ENCODE measurements at places on chromosomes 16 and 17. TPM values are rescaled to one million over a fixed set of nuclear protein-coding genes. Genes with fewer than 3 reads are reported as not detected.

- DNase-seq: no peak
These were observed 46.5 kb upstream of the GINS3 start for GRCh38 chr16:58345574-58346354.

Gene OTOP2
- total RNA-seq: not detected

DNA sequence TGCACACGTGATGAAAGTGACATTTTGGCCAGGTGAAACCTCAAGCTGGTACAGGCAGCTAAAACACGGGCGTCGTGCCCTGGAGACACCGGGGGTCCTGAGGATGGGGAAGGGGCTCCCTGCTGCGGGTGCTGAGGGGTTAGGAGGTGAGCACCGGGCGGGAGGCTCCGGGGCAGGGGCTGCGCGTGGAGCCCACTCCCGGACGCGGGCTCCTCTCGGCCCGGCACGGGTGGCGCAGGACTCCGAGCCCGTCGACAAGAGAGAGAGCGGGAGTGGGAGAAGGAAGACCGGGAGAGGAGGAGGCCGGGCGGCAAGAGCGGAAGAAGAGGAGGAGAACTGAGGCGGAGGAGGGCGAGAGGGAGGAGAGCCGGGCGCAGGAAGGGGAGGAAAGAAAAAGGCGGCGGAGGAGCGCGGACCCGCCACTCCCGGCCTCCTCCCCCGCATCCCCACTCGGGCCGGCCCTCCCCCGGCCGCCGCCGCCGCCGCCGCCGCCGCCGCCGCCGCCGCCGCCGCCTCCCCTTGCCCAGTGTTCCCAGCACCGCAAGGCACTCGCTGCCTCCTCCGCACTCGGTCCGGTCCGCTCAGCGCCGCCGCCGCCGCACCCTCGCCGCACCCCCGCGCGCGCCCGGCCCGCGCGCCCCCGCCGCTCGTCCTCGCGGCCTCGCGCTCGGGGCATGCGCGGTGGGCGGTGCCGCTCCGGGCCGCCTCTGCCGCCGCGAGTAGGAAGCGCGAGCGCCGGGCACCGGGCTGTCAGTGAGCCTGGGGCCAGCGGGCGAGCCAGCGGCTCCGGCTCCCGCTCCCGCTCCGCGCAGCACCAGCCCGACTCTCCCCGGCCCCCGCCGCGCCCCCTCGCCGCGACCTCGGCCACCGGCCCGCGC lies at the start of gene PRKCA:
TSS of gene PRKCA (plus strand) at position 750 of the 878 bp plus-strand sequence.
- no peak for DNase-seq

- DNase-seq: no peak
These were observed 58.4 kb downstream of the MRTFB start for GRCh38 chr16:14129502-14129901.

Gene LRRC75A
- 1.2 TPM for total RNA-seq

Gene IL21R
- 0.10 TPM for total RNA-seq

DNA sequence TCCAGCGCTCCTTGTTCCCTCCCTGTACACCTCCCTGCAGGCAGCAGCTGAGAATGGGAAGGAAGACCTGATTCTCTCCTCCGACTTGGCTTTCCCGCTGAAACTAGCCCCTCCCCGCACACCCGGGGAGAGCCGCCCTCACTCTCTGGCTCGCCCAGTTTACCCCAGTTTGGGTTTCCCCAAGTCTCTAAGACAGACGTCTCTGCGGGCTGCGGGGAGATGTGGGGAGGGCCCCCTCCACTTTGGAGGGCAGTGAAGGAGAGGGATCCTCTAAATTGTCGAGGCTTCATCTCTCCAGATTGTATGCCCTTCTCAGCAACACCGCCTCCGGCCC lies 797 bp downstream of the GRB7 start:
- DNase-seq: no peak

DNA sequence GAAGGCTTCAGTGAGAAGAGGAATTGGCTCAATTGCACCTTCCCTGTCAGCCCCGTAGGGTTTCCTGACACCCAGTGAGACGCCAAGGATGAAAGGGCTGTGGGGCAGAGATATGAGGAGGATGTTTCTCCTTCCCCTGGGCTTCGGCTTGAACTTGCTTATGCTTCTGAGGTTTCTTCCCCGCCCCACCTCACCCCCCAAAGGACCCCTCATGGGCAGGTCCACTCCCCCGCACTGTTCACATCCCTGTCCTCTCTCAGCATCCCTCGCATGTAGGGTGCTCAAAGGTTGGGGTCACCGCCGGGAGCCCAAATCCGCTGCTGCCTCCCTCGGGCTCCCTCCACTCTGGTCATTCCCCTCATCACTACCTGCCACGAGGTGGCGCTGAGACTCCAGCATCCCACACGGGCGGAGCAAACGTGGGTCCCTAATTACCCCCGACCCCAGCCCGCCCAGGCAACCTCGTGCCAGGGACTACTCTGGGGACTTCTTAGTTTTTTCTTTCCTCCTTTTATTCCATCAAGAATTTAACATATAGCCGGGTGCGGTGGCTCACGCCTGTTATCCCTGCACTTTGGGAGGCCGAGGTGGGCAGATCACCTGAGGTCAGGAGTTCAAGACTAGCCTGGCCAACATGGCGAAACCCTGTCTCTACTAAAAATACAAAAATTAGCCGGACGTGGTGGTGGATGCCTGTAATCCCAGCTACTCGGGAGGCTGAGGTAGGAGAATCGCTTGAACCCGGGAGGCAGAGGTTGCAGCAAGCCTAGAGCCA lies 3.3 kb upstream of the TRARG1 start:
- no peak for DNase-seq

GRCh38 chr17:61412860-61413660 lies 13.4 kb downstream of the TBX2 start:
- no peak for DNase-seq

DNA sequence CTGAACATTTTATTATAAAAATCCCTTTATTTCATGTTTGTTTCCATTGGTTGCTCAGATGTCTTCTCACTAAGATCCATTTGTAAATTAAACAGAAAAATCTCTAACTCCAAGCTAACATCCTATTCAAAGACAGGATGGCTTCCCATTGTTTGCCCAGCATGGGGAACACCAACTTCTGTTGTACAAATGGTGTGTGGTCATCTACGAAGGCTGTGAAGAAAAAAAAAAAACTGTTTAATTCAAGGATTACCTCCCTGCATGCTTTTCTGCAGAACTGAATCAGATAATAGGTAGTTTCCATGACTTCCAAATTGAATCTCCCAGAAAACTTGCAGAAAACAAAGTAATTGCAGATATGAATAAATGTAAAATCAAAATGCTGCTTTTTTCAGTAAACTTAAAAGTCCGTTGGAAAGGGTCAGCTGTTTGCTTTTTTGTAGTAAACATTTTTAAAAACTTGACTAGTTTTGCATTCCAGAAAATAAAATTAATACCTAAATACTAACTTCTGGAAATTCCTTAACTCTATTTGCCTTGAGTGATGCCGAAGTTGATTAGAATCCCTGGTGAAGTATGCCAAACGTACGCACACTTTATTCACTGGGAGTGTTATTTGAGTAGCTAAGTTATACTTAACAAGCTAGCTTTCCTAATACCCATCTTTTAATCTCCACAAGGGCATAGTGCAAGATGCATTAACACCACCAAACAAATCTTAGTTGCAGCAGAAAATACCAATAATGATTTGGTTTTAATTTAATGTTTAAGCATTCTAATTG lies 7.7 kb downstream of the SALL1 start:
- DNase-seq: no peak

- no peak for DNase-seq
These were observed 886.5 kb upstream of the SOX9 start for GRCh38 chr17:71234349-71234748.

GRCh38 chr16:83856792-83857191 lies 42.1 kb upstream of the MLYCD start:
- DNase-seq: no peak

DNA sequence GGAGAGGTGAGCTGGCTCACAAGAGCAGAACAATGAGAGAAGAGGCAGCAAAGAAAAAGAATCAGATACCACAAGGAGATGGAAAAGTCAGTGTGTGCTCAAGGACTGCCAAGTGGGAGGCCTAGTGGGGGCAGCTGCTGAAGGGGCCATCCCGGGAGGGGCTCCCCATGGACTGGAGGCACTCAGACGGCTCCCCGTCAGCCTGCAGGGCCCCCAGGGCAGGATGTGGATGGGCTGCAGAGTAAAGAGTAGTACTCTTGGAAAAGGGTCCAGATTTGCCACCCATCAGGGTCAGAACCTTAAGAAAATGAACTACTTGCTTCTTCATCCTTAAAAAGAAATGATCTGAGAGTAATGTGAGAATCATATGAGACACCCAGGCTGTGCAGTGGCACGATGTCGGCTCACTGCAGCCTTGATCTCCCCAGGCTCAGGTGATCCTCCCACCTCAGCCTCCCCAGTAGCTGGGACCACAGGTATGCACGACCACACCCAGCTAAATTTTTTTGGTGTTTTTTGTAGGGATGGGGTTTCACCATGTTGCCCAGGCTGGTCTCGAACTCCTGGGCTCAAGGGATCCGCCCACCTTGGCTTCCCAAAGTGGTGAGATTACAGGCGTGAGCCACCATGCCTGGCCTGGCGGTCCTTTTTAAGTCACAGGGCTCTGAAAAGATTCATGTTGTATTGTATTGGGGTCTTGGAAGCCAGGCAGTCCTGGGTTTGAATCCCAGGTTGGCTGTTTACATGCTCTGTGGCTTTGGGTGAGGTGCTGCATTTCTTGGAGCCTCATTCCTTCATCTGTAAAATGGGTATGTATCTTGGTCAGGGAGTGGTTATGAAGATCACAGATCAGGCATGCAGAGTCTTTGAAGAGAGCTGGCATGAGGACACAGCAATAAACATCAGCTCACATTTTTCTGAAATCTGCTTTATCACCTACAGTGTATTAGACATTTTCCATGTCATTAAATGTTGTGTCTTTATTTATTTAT lies 15.1 kb downstream of the ACSF2 start:
- DNase-seq: no peak

DNA sequence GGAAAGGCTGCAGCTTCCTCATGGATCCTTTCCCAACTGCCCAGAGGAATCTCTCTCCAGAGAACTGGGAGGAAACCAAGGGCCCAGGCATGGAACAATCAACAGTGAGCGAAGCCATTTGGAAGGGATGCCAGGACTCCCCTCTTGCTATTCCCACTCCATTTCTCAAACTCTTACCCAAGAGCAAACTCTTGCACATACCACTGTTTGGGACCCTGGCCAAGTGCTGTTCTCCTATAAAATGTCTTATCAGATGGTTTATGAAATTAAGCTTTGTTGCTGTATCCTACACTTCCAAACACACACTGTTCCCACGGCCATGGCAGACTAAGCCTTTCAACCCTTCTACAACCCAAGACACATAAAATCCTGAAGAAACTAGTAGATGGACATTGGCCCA lies 48.3 kb upstream of the AXIN2 start:
- no peak for DNase-seq

DNA sequence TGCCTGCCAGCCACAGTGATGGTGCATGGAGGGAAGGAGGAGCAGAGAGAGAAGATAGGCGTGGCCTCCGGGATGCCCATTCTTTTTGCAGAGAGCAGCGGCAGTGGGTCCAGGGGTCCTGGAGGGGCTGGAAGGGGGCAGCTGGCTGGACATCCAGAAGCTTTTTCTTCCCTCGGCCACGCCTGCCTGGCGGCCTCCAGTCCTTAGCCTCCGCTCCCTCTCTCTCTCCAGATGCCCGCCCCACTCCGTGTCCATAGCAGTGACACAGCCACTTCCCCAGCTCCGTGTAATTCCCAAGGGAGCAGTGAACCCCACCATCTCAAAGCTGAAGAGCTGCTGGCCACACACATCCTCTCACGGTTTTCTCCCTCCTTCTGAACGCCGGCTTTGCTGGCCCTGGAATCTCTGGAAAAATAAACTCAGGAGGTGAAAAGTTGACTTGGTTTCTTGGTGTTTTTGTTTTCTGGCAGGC lies 26.3 kb upstream of the CDC42EP4 start:
- no peak for DNase-seq

Gene SLC52A1
- total RNA-seq: 0.54 TPM

DNA sequence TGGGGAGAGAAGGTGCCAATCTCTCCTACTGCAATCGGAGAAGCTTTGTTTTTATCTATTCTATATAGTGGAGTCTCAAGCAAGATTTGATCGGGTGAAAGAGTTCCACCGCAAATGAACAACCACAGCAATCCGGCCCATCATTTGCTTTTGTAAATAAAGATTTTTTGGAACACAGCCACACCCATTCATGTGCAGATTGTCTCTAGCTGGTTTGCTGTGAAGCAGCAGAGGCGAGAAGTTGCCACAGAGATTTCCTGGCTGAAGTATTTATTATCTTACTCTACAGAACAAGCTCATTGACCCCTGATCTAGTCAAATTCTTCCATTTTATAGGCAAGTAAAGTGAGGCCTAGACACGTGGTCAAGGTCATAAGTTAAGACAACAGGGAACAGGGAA lies 195.5 kb upstream of the TNRC6C start:
- DNase-seq: no peak

Gene NPIPB13
- total RNA-seq: 19.8 TPM

DNA sequence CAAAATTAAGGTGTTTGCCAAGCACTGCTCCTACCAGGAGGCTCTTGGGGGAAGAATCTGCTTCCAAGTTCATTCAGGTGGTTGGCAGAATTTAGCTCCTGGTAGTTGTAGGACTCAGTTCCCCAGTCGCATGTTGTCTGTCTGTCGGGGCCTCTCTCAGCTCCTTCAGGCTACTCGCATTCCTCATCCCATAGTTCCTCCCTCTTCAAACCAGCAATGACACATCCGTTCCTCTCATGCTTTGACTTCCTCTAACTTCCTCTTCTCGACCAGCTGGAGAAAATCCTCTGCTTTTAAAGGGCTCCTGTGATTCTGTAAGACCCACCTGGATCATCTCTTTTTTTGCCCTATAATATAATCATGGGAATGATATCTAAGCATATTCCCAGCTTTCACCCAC lies 108.1 kb downstream of the PMP22 start:
- no peak for DNase-seq

DNA sequence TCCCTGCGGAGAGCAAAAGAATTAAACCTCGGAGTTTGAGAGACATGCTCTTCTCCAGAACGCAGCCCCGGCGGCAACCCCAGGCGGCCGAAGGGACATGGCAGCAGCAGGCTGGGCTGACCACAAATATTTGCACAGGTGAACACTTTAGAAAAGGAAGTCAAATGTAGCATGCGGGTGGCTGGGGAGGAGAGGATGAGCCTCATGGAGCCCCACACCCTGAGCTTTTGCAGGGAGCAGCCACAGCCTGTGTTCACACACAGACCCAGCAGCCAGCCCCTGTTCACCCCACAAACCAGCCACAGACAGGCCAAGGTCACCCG lies 17.8 kb downstream of the HS3ST6 start:
- no peak for DNase-seq

GRCh38 chr16:2960183-2961010 lies 3.7 kb upstream of the KREMEN2 start:
- no peak for DNase-seq

DNA sequence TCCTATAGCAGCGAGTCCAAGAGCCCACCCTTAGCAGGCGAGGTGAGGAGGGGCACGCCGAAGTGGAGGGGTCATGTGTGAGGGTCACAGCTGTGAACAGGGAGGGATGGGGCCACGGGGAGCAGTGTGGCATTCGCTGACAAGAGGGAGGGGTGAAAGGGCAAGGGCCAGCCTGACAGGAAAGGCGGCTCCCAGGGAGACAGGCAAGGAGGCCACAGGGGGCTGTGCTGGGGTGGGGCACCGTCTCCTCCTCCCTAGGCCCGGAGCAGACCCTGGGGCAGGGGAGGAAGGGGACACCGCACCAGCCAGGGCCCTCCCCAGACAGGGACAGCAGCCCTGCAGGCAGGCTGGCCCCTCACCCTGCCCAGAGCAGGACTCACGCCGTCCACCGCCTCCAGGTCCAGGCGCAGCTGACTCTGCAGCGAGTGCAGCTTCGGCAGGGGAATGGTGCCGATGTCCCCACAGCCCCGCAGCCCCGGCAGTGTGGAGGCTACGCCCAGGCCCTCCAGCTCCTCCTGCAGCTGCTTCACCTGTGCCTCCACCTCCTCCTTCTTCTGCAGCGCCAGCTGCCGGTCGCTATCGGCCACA lies 15.1 kb downstream of the GNPTG start:
- no peak for DNase-seq

- DNase-seq: no peak
These were observed 24.2 kb upstream of the SSTR2 start for GRCh38 chr17:73140566-73140965.
